ENCODE measurements at places on chromosomes 7 and 10.

DNA sequence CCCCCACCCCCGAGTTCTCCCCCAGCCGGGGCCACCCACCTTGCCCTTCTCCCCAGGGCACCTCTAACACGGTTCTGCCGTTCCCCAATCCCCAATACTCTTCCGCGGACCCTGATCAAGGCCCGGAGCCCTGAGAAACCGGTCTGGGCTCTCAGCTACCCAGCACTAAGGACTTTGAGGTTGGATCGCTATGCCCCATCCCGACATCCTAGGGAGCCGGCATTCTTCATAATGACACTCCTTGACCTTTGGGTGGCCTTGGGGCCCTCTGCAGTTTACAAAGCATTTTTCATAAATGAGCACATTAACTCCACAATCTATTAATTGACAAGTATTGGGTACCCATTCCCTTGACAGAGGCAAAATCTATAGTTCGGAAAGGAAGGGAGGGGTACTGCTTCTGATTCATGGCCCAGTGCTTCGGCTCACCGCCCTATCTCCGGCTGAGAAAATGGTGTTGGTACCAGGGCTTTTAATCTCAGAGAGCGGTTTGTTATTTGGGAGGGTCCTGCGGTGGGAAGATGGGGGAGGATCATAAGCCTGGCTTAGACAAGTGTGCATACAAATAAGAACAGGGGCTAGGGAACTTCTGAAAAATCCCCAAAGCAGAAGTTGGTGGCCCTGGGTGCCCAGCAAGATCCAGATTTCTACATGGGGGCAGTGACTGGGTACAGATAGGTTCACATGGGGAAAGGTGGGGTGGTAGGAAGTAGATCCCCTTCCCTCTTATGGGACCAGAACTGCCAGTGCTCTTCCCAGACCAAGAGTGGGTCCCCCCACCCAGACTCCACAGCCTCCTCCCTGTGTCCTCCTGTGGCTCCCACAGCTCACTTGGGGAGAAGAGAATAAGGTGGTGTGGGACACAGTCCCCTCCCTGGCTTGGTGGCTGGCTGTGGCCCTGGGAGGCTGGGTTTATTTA, 3.2 kb downstream of the IMPDH1 start:
- DNase-seq, result no peak

- no peak for DNase-seq
Observed at GRCh38 chr10:15222511-15222910, 54.0 kb upstream of the NMT2 start.

GRCh38 chr10:131949041-131949862, 32.5 kb downstream of the BNIP3 start:
- no peak for DNase-seq

DNA sequence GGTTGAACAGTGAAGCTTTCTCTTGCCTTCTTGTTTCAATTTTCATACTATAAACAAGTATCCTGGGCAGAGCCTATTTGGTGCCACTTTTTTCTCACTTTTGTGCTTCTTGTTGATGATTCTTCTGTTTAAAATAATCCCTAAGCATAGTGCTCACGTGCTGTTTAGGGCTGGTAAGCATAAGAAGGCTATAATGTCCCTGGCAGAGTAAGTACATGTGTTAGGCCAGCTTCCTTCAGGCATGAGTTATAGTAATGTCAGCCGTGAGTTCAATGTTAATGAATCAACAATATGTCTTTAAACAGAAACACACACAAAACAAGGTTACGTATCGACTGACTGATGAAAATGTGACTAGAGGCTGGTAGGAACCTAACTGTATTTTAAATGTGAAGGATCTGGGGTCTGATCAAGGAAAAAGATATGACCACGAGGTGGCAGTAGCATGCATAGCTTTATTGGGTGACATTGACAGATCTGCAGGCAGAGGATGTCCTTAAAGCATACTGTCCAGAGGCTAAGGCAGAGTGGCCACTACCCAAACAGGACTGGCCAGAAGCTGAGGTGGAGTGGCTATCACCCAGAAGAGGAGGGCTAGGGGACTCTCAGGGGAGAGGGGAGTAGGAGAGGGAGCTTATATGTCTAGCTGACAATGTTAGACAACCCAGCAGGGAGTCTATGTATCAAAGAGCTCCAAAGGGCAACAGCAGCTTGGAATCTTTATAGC, 113.7 kb downstream of the BRAF start:
- DNase-seq, result peak; percentile 18

DNA sequence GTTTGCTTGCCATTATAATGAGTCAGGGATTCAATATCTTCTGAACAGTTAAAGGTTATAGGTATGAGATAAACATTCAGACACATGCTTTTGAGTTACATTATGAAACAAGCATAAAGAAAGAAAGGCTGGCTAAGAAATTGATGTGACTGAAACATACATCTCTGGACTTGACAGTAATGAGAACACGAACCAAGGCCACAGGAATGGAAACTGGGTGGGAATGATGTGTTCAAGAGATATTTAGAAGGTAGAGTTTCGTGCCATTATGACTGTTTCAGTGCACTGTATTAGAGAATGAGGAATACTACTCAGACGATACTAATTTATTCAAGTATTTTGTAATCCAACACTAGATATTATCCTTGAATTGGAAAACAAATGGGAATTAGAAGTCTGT, 332.1 kb upstream of the MAGI2 start:
- DNase-seq, result peak; percentile 40

DNA sequence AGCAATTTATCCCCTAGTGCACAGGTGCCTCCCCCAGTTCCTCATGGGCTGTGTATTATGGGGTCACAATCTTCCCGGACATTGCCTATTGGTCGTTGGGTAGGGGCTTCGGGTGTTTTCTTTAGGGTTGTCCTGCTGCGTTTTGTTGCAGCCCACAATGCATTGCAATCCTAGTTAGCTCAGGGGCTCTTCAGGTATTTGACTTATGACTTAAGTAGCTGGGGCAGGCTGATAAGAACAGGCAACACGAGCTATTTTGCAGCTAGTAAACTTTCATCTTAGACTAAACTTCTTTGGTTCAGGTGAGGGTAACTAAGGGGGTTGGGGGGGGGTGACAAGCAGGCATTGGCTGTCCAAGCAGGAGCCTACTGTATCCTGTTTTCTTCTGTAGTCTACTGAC, 158.5 kb downstream of the TPST1 start:
- no peak for DNase-seq
